Fibroblast of skin of left quadriceps (primary cell): ENCODE measurements at places on chromosomes 5 and 9.

- DNase-seq, result no peak
These were observed 93.0 kb upstream of the ANKRD55 start for GRCh38 chr5:56326116-56326515.

- no peak for DNase-seq
These were observed 188.3 kb downstream of the GABBR2 start for GRCh38 chr9:98520221-98520960.

DNA sequence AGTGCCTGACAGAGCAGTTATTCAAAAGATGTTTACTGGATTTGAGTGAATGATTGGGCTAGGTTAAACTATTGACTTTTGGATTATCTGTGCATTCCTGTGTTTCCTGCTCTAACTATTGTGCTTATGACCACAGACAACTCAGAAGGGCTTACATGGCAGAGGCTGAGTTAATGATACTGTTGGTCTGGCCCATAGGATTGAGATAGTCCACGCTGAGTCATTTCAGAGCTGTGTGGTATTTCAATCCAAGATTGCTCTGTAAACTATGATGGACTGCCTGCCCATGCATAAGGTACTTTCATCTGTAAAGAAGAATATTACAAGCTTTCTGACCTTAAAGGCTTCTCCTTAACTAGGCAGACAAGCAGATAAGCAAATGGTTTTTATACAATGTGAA is 49.1 kb upstream of the SLIT3 start:
- DNase-seq, result peak; percentile 47

- no peak for DNase-seq
These were observed 70.8 kb downstream of the MFAP3 start for GRCh38 chr5:154109416-154110106.

- DNase-seq, result no peak
These were observed 10.2 kb upstream of the NFIB start for GRCh38 chr9:14323985-14324650.

DNA sequence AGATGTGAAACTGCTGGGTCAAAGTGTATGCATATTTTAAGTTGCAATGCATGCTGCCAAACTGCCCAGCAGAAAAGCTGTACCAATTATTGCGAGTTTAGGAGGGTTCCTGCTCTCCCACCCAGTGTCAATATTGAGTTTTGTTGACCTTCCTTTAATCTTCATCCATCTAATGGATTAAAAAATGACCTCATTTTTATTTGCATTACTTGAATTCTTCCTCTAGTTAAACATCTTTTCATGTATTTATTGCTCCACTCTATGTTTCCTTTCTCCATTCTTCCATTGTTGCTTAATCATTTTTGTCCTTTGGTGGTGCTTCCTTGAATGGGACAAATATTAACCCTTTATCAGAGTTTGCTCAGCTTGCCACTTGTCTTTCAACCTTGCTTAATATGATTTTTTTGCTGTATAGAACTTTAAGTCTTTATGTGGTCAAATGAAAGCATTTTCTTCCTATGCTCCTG is 32.4 kb downstream of the TLE1 start:
- DNase-seq, result no peak

- peak; percentile 92 for DNase-seq
These were observed 79.0 kb downstream of the GLDC start for GRCh38 chr9:6566409-6567139.

DNA sequence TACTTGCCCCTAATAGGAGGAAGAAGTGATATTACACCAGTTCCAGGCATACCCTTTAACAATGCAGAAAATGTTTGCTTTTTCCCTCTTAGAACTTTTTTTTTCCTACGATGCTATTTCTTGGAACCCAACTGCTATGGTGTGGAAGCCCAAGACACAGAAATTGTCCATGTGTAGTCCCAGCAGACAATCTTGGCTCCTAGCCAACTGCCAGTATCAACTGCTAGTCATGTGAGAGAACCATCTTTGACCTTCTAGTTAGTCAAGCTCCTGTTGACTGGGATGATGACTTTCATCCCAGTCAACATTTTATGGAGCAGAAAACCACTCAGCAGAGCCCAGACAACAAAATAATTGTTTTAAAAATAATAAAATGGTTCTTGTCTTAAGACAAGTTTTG is 532.4 kb downstream of the TLR4 start:
- no peak for DNase-seq

DNA sequence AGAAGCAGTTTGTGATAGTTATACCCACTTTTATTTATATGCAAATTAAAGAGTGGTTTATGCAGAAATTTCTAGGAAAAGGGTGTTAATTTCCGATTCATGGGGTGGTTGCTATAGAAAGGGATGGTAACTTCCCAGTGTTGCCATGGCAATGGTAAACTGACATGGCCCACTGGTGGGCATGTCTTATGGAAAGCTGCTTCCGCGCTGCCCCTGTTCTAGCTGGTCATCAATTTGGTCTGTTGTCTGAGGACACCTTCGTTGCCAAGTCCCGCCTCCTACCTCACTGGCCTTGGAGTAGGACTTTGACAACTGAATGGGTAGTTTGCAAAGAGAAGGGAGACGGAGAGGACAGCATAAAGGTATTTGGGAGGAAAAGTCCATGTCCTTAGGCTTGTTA is 74.0 kb upstream of the SMIM23 start:
- DNase-seq, result no peak
